Stimulated activated CD4-positive, alpha-beta T cell treated with anti-CD3 and anti-CD28 coated beads, Interleukin-12 subunit alpha, Interleukin-12 subunit beta, amount 100 ng/mL, for 48 hours (primary cell): ENCODE measurements at places on chromosomes 1 and 21.

DNA sequence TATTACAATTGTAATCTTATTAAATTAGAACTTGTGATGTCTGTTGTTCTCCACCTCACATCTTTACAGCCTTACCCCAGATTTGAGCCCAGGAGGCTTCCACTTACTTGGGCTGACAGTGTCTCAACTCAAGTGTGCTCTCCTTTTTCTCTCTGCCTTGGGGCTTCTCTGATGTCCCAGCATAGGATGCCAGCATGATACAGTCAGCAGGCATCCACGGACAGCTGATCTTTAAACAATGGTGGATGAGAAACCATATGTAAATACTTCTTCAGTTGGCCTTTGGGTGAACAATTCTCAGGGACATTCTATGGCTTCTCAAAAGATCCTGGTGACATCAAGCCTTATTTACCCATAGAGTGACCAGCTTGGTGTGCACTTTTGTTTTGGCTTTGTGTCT is 107.6 kb upstream of the GORAB start:
- no peak for DNase-seq

DNA sequence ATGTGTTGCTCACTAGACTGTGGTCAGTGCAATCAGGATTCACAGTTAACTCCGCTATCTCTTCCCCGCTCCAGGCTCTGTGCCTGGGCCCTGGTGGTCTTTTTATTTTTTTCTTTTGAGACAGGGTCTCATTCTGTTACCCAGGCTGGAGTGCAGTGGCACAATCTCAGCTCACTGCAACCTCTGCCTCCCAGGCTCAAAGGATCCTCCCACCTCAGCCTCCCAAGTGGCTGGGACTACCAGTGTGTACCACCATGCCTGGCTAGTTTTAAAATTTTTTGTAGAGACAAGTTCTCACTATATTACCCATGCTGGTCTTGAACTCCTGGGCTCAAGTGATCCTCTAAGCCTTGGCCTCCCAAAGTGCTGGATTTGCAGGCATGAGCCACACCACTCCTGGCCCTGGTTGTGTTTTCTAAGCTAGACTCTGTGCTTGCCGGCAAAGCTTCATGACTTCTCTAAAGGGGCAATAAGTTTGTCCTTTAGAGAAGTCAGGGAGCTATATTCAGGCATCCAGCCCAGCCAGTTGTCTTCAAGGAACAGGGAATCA is 1.4 kb downstream of the RCSD1 start:
- no peak for DNase-seq

DNA sequence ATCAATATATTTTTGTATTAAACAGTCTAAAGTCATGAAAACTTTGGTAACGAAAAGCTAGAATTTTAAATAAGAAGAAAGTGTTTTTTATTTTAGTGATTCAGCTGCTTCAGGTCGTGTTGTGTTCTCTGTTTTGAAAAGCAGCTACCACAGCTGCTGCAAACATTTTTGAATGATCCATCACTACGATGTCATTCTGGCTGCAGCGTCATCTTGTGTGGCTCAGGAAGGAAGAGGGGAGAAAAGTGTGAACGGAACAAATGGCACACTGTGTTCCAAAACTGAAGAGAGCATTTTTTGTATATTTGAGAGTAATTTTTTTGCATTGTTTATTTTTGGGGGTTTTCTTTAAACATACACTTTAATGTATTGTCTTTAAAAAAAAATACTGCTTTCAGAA is 323.0 kb upstream of the ADGRL2 start:
- no peak for DNase-seq

GRCh38 chr1:173863224-173864161 is 4.3 kb downstream of the GAS5 start:
- no peak for DNase-seq

- DNase-seq: no peak
These were observed 28.2 kb downstream of the RUNX1 start for GRCh38 chr21:35020902-35021301.

- no peak for DNase-seq
These were observed 66.7 kb downstream of the COL18A1 start for GRCh38 chr21:45471525-45472221.

DNA sequence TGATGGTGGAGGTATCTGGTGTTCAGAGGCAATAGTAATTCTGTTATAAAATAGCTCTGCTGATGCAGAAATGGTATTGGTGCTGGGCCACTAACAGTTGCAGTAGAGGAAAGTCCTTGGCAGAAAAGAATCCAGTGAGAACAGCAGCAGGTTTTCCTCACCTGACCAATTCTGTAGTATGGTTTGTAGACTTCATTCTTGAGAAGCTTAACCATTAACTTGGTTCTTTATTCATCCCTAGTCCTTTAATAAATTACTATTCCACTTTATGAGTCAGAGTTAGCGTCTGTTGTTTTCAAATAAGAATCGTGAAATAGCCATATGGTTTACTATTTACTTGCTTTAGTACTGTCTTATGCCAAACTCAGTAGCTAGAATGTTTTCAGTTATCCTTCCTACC is 128.5 kb upstream of the SERTAD4 start:
- DNase-seq: no peak

GRCh38 chr1:82565146-82565545 is 764.4 kb downstream of the ADGRL2 start:
- no peak for DNase-seq

DNA sequence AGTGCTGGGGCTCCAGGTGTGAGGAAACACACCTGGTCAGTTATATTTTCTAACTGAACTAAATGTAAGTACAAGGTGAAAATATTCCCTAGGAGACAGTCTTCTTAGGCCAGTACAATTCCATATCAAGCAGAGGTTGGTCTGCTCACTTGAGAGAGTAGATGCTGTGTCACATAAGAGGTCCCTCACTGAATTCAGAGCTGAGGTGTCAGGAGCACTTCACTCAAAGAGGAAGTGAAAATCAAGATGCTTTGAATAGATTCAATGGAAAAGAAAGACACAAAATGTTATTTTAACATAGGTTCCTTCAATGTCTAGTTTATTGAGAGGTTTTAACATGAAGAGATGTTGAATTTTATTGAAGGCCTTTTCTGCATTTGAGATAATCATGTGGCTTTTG is 4.3 kb upstream of the FCRL3 start:
- no peak for DNase-seq

DNA sequence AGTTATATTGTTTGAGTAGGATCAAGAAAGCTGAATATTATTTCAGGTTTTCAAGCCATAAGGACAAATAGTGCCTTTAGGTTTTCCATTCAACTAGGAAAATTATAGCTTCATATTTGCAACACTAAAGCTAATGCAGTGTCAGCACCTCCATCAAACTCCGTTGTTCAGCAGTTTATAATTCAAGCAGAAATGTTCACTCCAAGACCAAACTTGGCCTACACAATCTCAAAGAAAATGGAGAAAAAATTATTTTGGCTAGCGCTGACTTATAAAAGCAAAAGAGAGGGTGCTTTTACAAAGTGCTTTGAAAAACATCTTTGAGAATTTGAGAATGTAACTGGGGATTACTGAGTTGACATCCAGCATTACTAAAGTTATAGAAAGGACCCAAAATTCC is 1.4 kb downstream of the SPAG17 start:
- DNase-seq: no peak

DNA sequence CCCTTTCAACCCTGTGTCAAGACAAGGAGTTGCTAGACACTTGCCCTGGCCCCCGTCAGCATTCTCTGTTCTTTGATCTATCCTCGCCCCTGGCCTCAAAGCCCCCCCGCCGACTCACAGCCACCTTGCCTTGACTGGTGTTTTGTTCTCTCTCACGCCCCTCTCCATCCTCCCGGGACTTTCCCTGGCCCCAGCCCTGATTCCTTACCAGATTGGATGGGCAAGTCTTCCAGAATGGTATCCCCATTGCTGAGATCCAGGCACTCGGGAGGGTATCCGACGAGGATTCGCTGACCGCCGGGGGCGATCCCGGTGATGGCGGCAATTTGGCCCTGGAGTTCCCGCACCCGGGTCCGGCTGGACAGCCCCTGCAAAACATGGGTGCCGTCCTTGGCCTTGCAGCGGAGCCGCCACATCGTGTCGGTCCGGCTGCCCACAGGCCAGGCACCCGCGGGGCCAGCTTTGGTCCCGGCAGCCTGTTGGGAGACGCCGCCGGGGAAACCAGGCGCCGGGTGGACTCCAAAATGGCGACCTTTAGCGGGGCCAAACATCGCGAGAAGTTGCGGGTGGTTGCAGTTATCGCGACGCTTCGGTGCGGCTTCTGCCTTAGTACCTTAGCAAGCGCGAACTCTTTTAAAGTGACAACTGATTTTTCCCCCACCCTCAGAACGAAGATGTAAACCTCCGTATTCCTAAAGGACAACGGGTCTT is 373 bp downstream of the YOD1 start:
- peak; percentile 87 for DNase-seq

DNA sequence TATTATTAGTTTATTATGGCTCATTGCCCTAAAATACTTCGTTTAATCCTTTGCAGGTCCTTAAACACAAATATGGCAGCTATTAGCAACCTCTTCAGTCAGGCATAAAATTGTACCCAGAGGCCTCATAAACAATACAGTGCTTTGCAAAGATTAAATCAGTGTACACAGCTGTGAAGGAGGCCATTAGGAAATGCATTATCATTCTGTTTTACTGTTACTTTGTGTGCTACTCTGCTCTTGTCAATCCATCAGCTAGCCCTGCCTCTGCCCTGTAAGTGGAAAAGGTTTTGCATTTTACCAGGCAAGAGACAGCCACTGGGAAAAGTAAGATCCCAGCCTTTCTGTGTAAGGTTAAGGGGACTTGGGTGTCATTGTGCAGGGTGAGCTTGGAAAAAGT is 415.7 kb upstream of the DAB1 start:
- DNase-seq: no peak

GRCh38 chr1:52556641-52557360 is 3.9 kb upstream of the TUT4 start:
- DNase-seq: no peak

- DNase-seq: no peak
These were observed 791 bp downstream of the USP24 start for GRCh38 chr1:55214212-55214933.

DNA sequence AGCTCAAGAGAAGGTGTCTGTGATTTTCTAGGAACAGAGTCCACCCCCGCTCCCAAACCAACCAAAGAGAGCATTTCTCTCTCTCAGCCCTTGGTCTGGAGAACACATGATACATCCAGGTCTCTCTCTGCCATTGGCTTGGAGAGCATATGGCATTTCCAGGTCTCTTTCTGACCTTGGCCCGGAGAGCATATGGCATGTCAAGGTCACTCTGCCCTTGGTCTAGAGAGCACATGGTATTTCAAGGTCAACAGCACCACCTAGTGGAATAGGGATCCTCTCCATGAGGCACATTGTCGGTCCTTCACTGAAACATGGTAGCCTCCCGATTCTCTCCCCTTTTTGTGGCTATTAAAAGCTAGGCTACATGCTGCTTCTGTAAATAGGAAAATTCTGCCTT is 437.7 kb upstream of the OLFM3 start:
- no peak for DNase-seq

GRCh38 chr1:48027533-48027835 is 30.3 kb upstream of the TRABD2B start:
- no peak for DNase-seq

DNA sequence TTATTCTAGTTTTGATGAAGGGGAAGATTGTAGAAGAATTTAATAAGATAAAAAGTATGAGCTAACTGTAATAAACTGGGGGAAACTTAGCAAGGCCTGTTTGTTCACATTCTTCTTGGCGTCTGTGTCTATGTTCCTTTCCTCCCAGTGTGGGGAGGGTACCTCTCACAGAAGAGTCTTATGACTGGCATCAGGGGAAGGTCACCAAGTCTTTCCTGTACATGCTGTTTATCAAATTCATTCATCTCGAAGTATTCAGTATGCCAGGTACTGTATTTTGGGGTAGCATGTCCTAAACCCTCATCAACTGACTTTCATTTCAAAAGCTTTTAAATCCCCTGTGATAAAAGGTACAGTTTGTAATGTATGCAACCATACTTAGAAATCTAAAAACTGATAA is 78.4 kb downstream of the HS2ST1 start:
- DNase-seq: no peak

DNA sequence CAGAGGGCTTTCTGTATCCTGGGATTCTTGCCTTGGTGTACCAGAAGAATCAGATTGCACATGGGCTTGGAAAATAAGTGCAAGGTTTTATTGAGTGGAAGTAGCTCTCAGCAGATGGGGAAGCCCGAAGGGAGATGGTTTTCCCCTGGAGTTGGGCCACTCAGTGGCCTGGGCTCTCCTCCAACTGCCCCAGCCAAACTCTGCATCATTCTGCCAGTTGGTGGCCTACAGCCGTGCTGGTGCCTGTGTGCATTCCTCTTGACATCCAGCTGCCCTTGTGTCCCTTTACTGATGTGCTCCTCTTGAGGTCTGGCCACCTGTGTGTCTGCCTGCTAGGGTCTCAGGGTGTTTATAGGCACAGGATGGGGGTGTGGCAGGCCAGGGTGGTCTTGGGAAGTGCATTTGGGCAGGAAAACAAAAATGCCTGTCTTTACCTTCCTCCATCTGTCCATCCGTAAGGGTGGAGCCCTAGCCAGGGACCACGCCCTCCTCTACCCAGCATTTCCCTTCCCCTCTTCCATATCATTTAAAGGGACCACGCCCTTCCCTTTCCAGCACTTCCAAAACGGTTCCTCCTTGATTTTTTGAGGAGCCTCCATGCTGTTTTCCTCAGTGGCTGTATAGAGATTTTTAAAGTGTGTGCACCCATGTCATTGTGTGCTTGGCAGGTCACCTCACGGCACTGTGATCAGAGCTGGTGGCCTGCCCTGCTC is 18.9 kb downstream of the SNAP47 start:
- DNase-seq: no peak

- DNase-seq: no peak
These were observed 5.8 kb downstream of the ZMYND12 start for GRCh38 chr1:42450061-42450460.

GRCh38 chr1:110672753-110673108 is 2.0 kb downstream of the KCNA3 start:
- no peak for DNase-seq

DNA sequence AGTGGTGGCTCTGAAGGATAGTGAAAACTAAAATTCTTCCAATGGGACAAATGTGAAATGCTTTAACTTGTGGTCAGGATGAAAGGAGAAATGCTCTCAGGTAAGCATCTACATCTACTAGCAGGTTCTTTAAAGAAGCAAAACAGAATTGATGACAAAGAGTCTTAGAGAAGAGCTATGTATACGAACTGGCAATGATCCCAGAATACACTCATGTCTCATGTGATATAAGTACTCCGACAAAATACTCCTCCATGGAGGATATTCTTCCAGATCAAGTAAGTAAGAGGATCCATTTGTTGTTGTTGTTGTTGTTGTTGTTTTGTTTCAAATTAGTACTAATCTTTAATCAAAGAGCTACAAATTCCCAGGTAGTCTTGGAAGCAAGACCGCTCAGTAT is 174.0 kb upstream of the ATP1B1 start:
- DNase-seq: no peak

DNA sequence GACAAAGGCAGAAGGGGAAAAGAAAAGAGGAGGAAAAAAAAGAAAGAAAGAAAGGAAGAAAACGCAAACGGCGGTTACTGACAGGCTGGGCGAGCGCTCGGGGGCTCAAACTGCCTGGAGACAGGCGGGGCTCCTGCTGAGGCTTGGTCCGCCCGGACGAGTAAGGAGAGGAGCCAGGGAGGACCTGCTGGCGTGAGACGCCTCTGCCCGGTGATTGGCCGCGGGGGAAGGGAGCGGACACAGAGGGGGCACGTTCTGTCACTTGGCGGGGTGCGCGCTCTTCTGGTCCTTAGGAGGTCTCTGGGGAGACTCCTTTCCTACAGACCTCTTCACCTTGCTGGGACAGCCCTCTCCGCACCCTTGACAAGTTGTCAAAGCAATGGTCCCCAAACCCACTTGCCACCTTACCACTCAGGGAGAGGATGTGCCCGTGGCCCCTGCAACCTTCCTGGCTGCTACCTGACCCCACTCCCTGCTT is 791 bp upstream of the PIK3R3 start:
- DNase-seq: no peak
